Left ventricle myocardium inferior (tissue), 1 donor: ENCODE measurements at places on chromosomes 11 and 22. TPM values are rescaled to one million over a fixed set of nuclear protein-coding genes. Genes with fewer than 3 reads are reported as not detected.

The LRRC56 gene
- 0.25 TPM for total RNA-seq

- no peak for DNase-seq
These were observed 111.9 kb downstream of the WNT7B start for GRCh38 chr22:45864959-45865476.

DNA sequence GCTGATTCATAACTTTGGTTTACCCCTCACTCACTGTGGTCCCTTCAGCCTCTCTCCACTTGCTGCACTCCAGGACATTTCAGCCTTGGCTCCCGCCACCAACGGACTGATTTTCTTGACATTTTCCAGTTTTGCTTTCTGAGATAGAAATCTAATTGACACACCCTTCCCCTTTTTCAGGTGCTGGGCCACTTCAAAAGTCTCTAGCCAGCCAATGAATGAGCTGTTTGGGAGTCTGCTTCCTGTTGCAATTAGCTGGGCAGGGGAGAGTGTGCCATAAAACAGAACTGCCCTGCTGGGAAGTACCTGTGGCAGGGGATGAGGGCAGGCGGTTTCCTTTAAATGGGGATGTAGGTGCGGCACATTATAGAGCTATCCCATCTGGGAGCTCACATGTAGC, 21.1 kb upstream of the PLET1 start:
- DNase-seq = no peak

The AQP11 gene
- 0.69 TPM for total RNA-seq

- peak; percentile 36 for DNase-seq
These were observed 7.2 kb downstream of the TMEM86A start for GRCh38 chr11:18705651-18706281.

The RHOD gene
- 49.5 TPM for total RNA-seq

GRCh38 chr11:121801394-121801748, 314.6 kb downstream of the BLID start:
- DNase-seq = no peak

The GRK3 gene
- 3.8 TPM for total RNA-seq

DNA sequence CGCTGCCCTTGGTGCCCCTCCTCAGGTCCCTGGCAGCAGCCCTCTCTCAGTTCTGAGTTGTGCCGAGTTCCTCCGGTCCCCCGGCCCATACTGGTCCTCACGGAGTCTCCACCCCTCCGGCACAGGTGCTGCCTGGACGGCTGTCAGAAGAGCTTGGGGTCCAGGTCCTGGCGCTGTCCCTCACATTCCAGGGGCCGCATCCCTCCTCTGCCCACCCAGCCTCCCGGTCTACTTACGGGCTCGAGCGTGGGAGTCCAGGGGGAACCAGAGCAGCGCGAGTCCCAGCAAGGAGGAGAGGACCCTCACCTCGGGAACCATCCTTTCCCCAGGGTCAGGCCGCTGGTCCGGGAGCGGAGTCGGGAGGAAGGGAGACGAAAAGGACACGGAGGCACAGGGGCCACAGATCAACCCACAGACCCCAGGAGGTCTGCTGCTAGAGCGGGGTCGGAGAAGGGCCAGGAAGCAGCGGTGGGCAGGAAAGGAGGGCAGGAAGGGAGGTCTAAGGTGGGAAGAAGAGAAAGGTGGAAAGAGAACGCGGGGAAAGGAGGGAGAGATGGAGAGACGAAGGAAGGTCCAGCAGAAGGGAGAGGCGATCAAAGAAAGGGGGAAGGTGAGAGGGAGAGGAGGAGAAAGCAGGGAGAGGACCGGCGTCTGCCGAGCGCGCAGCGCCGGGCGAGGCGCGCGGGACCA, 510 bp downstream of the CHRDL2 start:
- DNase-seq = no peak

The GDPD4 gene
- total RNA-seq = not detected

The IL10RA gene
- total RNA-seq = 5.0 TPM

GRCh38 chr22:27152033-27152432, 494.6 kb downstream of the MIAT start:
- DNase-seq = no peak

- no peak for DNase-seq
These were observed 695.5 kb downstream of the FAM181B start for GRCh38 chr11:82038154-82038553.

- DNase-seq = no peak
These were observed 37.6 kb downstream of the MAP6 start for GRCh38 chr11:75631086-75631730.

DNA sequence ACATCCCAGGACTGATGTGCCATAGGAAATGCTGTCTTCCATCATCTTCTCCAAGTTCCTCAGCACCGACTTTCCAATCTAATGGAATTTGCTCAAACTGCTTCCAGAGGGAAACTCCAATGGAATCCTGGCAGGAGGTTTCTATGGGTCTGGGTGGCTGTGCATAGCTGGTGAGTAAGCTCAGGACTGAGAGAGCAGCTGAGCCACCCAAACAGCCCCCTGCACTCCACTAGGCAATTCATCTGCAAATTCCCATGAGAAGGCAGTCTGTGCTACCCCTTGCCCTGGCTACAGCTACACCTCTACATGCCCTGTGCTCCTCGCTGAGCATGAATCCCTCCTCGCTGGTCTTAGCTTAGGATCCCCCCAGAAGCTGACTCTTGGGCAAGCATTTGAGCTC, 127.9 kb upstream of the CSNK2A3 start:
- DNase-seq = no peak

- DNase-seq = peak; percentile 74
These were observed 77.5 kb upstream of the BID start for GRCh38 chr22:17851759-17852158.

The LRRC32 gene
- 35.1 TPM for total RNA-seq

- DNase-seq = no peak
These were observed 3.7 kb upstream of the MS4A10 start for GRCh38 chr11:60781286-60781980.

GRCh38 chr11:127059286-127059685, 58.7 kb upstream of the KIRREL3 start:
- DNase-seq = no peak

DNA sequence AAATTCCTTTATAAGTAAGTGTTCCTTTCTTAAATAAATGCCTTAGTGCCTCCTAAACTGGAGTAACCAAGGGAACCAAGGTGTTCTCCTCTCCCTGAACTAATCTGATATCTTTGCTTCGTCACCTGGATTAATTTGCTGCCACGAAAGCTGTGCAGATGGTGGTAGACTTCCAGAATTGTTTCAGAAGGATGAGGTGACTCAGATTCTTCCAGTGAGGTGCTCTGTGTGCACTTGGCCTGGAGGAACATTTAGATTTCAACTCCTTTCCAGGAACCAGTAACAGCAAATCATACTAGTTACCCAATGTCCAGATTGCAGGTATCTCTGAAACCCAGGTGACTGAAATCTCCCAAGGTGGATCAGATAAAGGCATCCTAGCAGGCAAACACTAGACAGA, 181.9 kb downstream of the FAT3 start:
- DNase-seq = no peak

DNA sequence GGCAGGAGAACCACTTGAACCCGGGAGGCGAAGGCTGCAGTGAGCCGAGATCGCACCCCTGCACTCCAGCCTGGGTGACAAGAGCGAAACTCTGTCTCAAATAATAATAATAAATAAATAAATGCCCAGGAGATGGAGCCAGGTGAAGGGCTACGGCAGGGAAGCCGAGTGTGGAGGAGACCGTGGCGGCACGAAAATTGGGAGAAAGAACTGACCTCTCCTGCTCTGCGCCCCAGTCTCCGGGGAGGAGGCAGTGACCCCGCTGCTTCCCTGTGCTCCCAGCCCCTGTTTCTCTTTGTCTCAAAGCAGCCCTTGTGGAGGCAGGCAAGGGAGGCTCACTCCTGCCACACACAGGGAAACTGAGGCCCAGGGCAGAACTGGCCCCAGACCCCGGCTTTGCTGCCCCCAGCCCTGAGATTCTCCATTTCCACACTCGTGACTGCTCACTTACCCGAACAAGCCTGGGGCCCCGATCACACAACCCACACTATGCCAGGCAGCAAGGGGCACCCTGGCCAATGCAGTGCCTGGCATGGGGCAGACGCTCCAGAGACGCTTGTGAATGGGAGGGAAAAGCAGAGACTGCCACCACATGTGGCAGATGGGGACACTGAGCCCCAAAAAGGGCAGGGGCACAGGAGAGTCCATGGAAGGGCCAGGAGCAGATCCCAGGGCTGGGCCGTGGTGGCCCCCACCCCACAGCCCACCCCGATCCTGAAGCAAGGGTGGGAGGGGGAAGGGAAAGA, 80.4 kb upstream of the PRR5 start:
- no peak for DNase-seq

The PTPRCAP gene
- total RNA-seq = 0.60 TPM

GRCh38 chr11:34331736-34332135, 26.1 kb downstream of the ABTB2 start:
- no peak for DNase-seq

The NOX4 gene
- total RNA-seq = 3.5 TPM

- DNase-seq = no peak
These were observed 761.4 kb downstream of the KCNA4 start for GRCh38 chr11:29255401-29255800.

- DNase-seq = no peak
These were observed 725 bp downstream of the CASTOR1 start for GRCh38 chr22:30288419-30289140.

GRCh38 chr22:35597692-35598395, 19.3 kb downstream of the MB start:
- peak; percentile 53 for DNase-seq

DNA sequence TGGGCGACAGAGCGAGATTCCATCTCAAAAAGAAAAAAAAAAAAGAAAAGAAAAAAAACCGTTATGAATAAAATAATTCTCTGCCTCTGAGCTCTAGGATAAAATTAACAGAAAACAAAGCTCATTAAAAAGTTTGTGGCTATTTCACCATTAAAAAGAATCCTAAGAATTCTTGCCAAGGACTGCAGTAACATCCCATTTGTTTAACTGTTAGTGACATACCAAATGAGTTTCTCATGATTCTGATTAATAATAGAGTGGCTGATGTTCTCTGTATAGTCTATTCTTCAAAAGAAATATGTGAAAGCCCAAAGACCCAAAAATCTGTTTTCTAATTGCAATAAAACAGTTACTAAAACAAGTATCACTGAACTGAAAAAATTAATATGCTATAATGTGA, 19.7 kb downstream of the CLNS1A start:
- no peak for DNase-seq

DNA sequence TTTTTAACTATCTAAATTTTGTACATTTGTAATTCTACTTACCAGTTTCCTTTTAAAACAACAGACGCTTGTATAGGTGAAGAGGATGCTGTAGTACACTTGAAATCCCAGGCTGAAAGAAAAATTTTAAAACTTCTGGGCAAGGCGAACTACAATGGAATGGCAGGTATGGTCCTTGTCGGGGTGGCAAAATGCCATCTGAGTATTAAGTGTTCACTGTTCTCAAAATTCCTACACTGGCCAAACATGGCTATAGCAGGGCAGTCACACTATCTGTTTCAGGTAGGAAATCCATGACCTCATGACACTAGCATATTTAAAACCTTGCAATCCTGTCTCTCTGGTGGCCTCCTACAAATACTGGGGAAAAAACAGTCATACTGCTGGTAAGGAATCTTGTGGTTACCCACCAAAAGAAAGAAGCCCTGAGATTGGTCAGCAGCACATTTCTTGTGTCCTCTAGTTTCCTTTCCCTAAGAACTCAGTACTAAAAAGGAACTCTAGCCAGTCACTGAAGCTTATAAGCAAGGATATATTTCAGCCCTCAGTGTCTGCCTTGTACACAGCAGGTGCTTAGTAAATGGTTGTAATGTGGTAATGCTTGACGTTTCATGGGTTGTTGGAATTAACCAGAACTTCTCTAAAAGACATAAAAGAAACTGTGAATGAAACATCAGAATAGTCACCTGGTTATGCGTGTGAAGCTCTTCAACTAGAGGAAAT, 5.2 kb upstream of the ZC3H12C start:
- DNase-seq = no peak

DNA sequence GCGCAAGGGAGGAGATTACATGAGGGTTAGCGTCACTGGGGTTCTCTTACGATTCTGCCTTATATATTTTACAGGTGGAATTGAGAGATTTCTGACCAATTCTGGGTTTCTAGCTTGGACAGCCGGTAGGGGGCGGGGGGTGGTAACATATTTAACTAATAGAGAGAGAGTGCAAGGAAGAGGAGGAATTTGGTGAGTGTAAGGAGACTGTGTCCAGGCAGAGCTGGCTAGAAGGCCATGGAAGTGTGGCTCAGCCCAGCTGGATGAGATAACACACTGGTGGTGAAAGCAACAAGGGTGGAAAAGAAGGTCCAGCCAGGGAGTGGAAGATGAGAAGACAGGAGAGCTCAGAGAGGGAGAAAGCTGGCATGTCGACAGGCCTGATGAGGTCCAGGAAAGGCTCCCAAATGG, 56.5 kb downstream of the ST3GAL4 start:
- DNase-seq = peak; percentile 67
